ENCODE measurements at places on chromosomes 6 and 20. TPM values are rescaled to one million over a fixed set of nuclear protein-coding genes. Genes with fewer than 3 reads are reported as not detected.

The TREML2 gene
- not detected for total RNA-seq

The SNAI1 gene
- 1.8 TPM for total RNA-seq

The SAMD5 gene
- 0.59 TPM for total RNA-seq

The SLC2A10 gene
- total RNA-seq, result 47.4 TPM

The THBS2 gene
- total RNA-seq, result 1,102 TPM

The PRSS16 gene
- total RNA-seq, result not detected

The BPIFA1 gene
- total RNA-seq, result not detected

The DSTN gene
- 627 TPM for total RNA-seq

The ERMARD gene
- 23.3 TPM for total RNA-seq

The TMEM244 gene
- total RNA-seq, result not detected

The DLK2 gene
- total RNA-seq, result 0.29 TPM

The KIF13A gene
- total RNA-seq, result 61.5 TPM

- DNase-seq, result no peak
Observed at GRCh38 chr6:83199173-83199862, 6.2 kb downstream of the RWDD2A start.

DNA sequence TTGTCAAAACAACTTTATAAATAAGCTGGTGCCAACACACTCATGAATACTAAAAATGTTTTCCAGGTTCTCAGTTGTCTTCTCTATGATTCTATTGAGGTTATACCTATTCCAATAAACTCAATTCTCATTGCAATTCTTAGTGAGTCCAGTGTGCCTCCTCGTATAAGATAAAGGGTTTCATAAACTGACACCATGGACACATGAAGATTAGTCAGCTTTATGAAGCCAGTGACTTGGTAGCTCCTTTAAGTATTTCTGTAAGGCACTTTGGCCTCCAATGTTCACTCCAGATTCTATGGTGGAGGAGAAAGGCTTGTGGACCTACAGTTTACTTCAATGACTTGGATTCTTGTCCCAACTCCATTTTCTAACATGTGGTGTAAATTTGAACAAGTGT lies 521.3 kb upstream of the JARID2 start:
- DNase-seq, result no peak

DNA sequence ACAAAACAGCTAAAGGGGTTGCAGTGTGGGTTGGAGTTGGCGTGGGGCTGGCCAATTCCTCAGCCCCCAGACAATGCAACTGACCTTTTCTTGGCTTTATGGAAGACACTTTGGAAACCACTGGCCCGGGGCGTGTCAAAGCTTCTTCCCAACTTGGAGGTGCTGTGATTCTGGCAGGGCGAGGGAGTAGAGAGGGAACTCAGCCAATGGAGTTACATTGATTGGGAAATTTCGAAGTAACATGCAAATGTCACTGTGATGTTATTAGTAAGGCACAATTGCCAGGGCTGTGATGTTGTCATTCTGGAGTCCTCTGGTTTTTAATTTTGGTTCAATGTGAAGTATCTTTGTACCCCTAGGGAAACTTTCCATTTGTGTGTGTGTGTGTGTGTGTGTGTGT lies 41.5 kb upstream of the EPB41L1 start:
- DNase-seq, result no peak

- no peak for DNase-seq
Observed at GRCh38 chr6:118627724-118628123, 23.7 kb downstream of the CEP85L start.

DNA sequence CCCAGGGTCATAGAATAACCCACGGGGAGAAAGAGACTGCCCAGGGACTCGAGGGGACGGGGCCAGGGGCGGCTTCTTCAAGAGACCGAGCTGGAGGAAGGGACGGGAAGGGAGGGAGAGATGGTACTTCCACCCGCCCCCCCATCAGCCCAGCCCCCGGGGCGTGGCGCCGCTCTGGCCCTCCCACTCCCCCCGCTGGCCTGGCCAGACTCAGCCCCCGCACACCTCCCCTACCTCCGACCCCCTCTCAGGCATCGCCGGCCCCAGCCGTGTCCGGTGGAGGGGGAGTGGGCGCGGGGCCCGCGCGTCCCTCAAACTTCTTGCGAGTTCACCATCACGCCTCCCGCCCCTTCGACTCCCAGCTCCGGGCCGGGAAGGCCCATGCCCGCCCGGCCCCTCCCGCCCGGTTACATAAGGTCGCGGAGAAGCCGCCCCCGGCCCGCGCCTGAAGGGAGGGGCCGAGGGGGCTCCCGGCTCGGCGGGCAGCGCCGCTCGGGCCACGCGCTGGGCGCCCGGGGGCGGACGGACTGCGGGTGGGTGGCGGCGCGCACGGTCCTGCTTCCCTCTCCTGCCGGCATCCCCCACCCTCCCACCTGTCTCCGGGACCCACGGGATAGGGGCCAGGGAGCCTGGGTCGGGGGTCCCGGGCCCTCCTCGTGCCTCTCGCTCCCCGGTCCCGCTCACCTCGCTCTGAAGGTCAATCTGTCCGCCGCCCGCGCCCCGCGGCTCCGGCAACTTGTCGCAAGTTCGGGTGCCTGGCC lies 562 bp downstream of the TFEB start:
- peak; percentile 99 for DNase-seq

DNA sequence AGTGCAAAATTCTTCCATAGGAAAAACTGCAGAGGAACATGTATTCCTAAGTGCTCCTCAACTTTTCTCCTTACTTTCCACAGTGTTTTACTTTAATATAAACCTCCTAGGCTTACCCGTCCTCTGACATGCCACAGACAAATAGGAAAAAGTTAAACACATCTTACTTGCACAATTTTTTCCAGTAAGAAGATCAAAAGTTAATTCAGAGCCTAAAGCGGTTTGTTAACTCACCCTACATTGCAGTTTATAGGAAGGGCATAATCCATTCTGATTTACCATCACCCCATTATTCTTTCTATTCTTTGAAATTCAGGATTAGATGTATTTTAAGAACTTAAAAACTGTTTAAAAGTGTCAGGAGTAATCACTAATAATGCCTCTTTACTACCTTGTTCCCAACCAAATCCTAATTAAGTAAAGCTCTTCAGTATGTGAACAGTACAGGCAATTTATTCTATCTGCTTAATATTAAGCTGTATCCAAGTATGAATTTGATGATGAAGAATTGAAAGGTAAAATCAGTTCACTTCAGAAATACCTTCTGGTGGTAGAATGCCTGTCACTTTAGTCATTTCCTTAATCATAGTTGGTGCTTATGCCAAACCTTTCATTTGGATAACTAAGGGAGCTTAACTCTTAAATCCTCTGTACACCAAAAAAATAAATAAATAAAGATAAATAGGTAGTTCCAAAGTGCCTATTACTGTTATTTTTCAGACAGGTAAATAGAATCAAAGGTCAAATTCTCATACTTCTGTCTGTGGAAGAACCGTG lies 292.0 kb downstream of the ALDH8A1 start:
- DNase-seq, result no peak

DNA sequence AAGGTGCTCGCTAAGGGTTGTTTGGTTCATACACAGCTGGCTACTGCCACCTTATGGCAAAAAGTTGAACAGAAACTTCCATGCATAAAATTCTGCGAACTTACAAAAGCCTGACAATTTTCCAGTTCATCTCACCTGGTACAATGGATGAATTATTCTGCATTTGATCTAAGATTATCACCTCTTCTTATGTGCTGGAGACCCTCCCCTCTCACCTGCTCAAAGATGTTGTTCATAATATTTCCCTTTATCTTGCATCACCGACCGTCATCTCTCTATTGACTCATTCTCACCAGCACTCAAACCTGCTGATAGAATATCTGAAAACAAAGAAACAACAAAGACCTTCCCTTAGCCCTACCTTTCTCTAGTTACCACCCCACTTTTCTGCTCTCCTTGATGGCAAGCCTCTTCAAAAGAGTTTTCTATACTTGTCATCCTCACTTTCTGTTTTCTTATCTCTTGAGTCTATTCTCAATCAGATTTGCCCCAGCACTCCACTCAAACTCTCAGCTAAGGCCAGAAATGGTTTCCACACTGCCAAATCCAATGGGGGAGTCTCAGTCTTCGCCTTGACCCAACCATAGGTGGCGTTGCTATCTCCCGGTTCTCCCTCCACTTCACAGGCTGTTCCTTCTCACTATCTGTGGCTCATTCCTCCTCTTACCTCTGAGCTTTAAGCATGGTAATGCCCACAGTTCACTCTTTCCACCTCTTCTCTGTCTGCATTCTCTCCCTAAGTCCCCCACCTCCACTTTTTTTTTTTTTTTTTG lies 25.8 kb downstream of the SNRNP48 start:
- DNase-seq, result peak; percentile 43

- peak; percentile 77 for DNase-seq
Observed at GRCh38 chr20:37903317-37904007, 535 bp downstream of the VSTM2L start.

- DNase-seq, result no peak
Observed at GRCh38 chr20:36969051-36969450, 17.5 kb upstream of the SAMHD1 start.

GRCh38 chr6:16851758-16852157 lies 90.5 kb upstream of the ATXN1 start:
- DNase-seq, result peak; percentile 29

- DNase-seq, result no peak
Observed at GRCh38 chr6:83702749-83703148, 6.2 kb downstream of the SNAP91 start.

GRCh38 chr6:143754204-143754603 lies 76.4 kb downstream of the PHACTR2 start:
- no peak for DNase-seq

GRCh38 chr20:51513545-51513944 lies 29.0 kb downstream of the NFATC2 start:
- DNase-seq, result no peak

- DNase-seq, result no peak
Observed at GRCh38 chr6:5522147-5522546, 260.8 kb downstream of the FARS2 start.

DNA sequence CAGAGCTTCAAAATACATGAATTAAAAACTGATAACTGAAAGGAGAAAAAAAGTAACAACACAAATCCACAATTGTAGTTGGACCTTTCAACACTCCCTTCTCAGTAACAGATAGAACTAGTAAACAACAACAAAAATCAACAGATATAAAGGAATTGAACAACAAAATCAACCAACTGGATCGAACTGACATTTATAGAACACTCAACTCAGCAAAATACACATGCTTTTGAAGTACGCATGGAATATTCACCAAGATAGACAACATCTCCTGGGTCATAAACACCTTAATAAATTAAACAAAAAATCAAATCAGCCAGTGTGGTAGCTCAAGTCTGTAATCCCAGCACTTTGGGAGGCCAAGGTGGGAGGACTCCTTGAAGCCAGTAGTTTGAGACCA lies 63.3 kb downstream of the ILRUN start:
- DNase-seq, result no peak

GRCh38 chr20:36153736-36154699 lies 522 bp upstream of the EPB41L1 start:
- peak; percentile 99 for DNase-seq

- DNase-seq, result no peak
Observed at GRCh38 chr6:74000666-74001490, 304.9 kb downstream of the CD109 start.

DNA sequence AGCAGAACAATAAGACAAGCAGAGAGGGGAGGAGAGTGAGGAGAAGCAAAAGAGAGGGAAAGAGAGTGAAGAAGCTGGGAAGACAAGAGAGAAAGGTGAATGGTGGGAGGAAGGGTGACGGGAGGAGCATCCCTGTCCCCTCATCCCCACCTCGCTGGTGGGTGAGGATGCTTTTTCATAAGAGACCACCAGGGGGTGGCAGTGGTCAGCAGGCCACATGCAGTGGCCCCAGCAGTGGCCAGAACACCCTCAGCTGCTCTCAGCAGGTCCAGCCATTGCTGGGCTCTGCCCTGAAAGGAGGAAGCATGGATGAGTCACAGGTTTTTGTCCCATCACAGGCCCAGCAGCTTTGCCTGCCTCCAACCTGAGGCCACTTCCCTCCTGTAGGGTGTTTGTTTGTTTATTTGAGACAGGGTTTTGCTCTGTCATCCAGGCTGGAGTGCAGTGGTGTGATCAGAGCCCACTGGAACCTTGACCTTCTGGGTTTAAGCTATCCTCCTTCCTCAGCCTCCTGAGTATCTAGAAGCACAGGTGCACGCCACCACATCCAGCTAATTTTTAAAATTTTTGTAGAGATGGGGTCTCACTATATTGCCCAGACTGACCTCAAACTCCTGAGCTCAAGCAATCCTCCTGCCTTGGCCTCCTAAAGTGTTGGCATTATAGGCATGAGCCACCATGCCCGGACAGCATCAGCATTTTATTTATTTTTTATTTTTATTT lies 24.0 kb downstream of the FGD2 start:
- DNase-seq, result peak; percentile 96

DNA sequence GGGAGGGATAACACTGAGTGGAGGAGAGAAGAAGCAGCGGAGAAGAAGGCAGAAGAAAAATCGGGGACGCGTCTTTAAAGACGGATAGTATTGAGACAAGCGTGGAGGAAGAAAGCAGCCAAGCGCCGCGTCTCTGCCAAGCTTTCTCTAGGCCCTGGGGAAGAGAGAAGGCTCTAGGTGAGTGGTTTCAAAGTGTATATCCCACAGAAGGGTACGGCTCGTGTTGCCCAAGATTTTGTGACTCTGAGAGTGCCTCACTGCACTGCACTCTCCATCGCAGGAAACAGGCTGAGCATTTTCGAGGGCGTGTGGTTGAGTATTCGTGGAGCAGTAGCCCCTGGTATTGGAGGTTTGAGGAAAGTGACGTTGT lies 185.4 kb downstream of the TRIM27 start:
- no peak for DNase-seq

DNA sequence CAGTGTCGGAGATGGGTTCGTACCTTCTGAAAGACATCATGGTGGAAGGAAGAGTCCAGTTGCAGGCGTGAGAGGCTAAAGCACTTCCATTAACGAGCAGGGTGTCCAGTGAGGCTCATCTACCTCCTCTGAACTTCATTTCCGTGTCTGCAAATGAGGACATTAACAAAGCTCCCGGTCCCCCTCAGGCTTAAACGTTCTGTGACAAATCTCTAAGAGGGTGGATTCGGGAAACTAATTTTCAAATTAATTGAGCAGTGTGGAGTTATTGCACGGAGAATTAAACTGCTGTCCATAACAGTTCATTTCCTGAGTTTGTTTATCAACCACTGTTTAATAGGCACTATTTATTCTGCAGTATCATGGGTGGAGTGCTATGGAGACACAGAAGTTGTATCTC lies 68.2 kb downstream of the TRMT6 start:
- no peak for DNase-seq

- DNase-seq, result peak; percentile 72
Observed at GRCh38 chr6:14876778-14877613, 368.9 kb upstream of the JARID2 start.

DNA sequence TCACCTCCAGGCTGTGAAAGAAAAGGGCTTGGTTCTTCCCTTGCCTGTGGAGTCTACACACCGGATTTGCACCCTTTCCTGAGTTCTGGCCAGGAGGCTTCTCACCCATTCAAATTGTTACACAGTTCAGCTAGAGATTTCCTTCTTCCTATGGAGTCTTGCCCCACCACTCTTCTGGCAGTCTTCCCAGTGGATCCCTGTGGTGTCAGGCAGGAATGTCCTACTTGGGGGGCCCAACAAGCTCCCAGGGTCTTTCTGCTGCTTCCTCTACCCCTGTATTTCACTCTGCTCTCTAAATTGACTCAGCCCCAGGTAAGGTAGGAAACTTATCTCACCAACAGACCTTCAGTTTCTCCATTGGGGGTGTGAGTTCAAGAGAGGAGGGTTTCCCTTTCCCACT lies 14.0 kb upstream of the CST9L start:
- no peak for DNase-seq

Measured in osteoblast (primary cell).